NCI-H1048 (cell line): ENCODE measurements at places on chromosomes 3 and 15.

DNA sequence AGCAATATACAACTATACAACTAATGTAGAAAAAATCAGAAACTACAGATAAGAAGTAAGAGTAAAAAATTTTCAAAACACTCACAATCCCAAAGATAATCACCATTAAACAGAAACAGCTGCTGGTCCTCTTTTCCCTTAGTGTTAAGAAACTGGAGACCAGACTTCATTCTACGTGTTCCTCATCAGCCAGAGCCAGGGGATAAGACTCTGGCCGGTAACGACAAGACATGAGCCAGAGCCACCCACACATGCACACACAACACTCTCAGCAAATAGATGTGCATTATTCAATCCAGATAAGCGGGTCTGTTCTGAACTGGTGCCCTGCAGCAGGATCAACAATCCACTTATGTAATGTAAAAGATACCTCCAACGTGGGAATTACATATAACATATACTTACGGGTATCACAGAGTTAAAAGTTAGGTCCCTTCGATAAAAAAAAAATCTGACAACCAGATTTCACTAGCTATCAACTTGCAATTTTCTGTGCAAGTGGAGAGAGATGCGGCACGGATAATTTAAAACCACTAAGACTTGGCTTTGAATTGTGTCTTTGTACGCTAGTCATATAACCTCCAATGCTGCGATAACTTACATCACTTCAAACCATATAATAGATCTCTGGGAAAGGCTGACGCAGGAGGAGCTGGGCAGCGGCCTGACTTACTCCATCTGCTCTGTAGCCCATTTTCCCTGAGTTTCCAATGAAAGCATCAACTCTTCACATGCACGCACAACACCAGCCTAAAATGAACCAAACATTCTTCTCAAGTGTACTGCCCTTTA lies 17.8 kb downstream of the PRICKLE2 start:
- no peak for DNase-seq

DNA sequence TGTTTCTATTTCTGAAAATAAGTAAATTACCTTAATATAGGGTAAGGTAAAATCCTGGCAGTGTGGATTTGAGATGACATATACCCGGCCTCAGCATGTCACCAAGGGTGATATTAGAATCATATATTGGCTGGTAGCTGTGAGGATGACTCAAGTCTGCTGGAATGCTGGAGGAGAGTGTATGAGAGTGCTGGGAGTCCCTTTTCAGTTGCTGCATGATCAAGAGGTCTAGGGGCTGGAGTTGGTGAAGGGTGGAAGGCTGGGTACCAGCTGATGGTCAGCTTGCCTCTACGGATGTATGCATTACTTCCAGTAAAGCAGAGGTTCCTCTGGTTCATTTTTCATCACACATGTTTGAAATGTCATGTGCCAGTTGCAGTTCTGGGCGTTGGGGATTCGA lies 40.6 kb downstream of the SLC25A26 start:
- no peak for DNase-seq

DNA sequence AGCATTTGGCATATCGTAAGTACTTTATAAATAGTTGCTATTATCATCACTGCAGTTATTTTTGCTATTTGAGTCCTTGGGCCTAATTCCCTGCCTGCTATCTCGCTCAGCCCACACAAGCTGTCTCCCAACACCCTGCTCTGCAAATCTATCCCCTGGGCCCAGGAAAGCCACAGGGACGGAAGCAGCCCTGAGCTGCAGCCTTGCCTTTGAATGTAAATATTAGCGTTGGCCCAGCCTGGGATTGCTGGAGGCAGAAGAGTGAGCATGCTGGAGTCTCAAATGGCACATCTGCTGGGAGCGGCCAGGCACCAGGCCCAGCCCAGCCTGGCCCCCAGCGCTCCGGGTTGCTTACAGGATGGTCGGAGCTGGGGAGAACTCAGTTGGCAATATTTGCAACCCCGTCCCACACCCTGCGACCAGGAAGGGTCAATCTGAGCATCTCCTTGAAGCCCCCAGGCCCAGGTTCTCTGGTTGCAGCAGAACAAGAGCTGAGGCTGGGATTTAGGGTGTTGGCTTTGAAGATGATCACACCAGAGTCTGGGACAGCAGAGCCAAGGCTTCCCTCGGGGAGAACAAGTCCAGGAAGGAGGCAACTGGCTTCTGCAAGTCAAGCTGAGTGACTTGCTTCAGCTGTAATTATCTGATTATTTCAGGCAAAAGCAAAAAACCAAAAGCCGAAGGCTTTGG lies 529.6 kb downstream of the SHQ1 start:
- no peak for DNase-seq

- DNase-seq, result no peak
These were observed 30.9 kb upstream of the CLK3 start for GRCh38 chr15:74584779-74585178.

DNA sequence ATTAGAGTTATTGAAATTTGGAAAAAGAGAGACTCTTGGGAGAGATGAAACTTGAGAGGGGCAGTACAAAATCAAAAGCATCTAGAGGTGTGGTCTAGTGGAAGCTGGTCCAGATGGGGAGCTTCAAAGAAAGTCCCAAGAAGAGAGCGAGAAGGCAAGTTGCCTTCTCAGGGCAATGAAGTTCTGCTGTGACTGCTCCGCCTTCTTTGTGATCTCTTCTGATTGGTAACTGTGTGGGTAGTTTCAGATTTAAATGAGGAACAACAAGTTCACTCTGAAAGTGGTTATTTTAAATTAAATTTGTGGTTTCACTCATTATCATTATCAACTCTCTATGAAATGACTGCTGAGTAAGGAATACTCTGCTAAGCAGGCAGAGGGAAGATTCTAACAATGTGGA lies 233.3 kb downstream of the NLGN1 start:
- DNase-seq, result no peak

DNA sequence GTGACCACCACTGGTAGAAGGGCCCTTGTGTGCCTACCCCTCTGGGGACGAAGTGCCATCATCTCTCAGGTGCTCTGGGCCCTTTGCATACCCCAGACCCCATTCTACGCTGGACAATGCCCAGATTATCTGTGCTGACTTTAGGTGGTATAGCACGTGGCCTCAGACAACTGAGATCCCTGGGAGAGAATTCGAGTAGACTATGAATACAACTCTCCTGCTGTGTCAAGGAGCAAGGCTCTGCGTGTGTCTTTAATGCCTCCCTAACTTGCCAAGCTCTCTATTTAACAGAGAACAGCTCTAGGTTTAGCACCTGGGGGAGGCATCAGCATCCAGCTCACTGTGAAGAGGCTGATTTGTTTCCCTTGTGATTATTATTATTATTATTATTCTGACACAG lies 29.1 kb downstream of the FAM3D start:
- no peak for DNase-seq

- no peak for DNase-seq
These were observed 22.4 kb downstream of the LIPC start for GRCh38 chr15:58453931-58454793.

DNA sequence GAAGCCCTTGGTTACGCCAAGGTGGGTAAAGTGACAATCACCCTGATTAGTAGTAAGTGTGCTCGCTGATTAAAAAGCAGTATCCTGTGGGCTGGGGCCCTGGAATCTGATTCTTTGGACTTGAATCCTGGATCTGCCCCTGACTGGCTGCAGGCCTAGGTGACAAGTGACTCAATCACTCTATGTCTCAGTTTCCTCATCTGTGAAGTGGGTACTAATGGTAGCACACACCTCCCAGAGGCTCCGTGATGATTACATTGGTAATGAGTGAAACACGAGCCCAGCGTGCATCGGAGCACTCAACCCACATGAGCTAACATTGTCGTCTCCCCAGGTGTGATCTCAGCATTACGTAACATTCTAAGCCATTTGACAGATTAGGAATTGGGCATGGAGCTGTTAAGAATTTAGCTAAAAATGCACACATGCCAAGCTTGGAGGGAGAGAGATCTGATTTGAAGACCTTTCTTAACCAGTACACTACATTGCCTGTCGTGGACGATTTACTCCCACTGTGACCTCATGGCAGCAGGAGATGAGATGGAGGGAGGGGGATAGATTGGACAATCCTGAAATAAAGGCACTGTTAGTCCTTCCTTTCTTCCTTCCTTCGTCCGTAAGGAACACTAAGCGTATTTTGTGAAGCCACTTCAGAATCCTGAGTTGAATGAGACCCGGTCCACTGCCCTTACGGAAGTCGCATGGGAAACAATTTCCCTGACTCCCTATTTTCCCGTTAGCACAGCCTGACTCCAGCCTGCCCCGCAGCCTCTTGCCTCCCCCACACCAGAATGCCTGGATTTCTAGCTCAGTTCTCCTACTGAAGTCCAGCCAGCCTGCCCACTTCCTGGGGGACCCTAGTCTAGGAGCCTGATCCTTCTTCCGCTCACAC lies 32.1 kb downstream of the MGLL start:
- no peak for DNase-seq

DNA sequence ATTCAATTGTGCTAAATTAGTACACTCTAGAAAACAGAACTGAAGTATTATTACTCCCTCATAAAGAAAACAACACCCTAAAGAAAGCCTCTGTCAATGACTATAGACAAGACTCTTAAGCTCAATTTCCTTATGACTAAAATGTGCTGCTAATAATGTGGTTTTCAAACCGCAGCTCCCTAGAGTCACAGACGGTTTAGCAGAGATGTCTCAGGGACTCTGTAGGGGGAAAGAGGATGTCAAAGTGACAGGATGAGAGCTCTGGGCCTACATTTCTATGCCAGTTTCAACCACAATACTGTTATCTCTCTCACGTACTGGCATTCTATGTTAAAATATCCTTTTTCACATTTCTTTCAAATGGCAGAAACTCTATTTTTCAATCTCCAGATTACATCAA lies 37.6 kb upstream of the WDR49 start:
- no peak for DNase-seq

GRCh38 chr3:10804183-10804648 lies 11.8 kb upstream of the SLC6A11 start:
- DNase-seq, result no peak

DNA sequence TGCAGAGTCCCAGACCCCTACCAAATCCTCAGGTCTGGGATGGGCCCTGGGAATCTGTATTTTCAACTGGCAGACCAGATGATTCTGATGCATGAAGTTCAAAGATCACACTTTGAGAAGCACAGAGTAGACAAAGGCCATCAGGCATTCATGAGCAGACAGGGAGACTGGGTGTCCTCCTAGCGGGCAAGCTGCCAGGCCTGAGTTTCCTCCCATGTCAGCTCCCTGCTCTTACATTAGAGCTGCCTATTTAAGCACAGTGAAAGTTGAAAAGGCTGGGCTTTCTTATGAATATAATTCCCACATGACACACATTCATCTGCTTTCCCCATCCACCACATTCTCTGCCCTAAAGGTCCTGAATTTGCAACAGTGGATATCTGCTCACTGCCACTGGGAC lies 14.0 kb downstream of the CAPN3 start:
- DNase-seq, result no peak

GRCh38 chr3:148319960-148320359 lies 377.7 kb upstream of the AGTR1 start:
- no peak for DNase-seq

DNA sequence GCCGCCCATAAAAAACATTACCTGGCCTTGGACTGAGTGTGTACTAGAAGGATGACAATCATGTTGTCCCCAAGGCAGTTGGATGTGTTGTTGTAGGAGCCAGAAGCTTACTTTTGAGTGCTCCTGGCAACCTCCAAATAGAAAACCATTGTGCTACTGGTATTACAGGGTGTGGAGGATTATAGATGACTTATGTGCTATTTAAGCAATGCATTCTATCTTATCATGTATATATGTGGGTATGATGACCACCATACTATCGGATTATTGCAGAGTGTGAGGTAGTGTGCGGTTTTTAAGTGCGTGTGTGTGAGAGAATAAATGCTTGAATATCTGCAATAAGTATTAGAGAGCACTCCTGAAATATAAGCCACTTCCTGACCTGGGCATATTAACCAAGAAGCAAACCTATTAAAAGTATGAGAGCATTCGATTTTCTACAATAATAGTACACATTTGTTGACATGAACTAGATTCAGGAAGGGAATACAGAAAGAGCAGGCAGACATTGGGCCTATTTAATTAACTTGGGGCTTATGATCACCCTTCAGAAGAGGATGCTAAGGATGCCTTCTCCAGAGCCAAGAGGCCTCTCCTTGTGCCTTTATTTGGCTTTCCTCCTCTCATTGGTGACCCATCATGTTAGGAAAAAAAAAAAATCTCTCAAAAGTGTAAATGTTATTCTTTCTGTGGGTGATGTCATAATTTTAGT lies 11.7 kb upstream of the MBNL1 start:
- DNase-seq, result no peak

DNA sequence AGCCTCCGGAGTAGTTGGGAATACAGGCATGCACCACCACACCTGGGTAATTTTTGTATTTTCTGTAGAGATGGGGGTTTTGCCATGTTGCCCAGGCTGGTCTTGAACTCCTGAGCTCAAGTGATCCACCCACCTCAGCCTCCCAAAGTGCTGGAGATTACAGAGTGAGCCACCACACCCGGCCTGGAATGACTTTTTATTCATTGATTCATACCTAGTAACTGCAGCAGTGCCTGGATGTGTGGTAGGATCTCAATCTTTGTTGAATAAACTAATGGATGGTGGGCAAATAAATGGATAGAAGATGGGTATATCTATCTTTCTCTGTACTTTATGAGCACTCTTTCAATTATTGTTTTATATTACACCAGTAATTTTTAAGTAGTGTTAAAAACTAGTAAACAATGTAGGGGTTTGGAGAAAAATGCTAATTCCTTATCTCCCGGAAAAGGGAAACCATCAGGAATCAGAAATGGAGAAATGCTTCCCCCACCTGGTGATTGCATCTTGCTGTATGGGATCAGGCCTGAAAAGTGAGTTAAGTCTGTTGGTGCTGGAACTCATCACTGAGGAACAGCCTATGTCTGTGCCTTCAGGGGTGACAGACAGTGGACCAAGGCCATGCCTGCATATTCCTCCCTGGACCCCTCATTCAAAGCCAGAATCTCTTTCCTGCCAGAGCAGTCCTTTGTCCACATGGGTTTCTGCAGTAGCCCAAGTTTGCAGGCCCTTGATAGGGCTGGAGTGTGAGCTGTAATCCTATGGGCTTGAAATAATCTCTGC lies 161.0 kb upstream of the CTDSPL start:
- no peak for DNase-seq

GRCh38 chr15:77060546-77060945 lies 10.4 kb downstream of the TSPAN3 start:
- no peak for DNase-seq

DNA sequence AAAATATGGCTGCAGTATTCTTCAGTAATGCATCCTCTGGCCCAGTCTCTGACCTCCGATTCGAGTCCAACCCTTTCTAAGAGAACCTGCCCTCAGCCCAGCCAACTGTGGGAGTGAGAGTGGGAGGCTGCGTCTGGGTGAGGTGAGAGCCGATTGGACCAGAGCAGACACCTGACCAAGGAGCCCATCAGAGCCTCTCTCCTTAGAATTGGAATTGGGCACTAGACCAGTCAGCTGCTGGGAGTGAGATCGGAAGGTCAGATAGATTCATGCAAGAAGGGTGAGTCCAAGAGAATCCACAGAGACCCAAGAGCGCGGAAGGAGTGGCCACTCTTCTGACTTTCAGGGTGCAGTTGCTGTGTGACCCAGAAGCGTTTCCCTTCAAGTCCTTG lies 10.2 kb downstream of the RASL12 start:
- DNase-seq, result no peak

DNA sequence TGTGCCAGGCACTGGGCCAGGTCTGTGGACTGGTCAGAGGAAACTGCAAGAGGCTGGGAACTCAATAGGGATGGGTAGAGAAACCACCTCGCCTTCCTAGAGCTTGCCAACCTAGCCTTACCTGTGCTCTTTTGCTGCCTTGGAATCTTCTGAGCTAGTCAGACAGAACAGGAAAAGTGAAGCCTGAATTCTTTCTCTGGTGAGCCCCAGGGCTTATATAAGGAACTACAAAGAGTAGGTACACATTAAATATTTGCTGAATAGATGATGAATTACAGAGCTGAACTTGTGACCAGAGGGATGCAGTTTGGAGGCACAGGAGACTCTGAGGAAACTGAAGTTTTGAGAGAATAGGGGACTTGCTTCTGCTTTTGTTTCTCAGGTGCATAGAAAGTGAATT lies 15.6 kb upstream of the FBXW12 start:
- no peak for DNase-seq
